ENCODE measurements at places on chromosomes 2 and 18.

DNA sequence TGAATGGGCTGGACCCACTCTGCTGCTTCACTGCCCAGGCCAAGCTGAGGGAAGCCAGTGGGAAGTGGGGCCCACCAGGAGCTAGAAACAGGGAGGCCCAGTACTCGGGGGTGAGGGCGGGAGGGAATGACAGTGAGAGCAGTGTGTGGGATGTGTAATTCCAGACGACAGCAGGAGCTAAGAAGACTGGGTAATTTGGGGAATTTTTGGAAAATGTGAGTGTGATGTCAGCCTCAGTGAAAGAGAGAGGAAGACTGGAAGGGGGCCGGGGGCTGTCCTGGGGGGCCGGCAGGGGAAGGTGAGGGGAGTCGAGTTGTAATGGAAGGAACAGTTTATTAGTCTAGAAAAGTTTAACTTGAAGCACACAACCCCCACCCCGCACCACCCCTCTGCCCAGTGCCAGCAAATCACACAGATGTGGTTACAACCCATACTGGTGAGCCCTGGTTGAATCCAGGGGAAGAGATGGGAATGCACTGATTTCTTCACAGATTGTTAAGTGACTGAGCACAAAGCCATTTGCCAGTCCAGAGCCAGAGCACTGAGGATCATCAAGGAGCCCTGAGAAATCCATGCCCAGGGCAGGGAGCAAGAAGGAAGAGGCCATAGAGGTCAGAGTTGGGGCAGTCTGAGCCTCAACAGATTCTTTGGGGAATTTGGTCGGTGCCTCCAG is 76.7 kb upstream of the PKDCC start:
- no peak for DNase-seq

DNA sequence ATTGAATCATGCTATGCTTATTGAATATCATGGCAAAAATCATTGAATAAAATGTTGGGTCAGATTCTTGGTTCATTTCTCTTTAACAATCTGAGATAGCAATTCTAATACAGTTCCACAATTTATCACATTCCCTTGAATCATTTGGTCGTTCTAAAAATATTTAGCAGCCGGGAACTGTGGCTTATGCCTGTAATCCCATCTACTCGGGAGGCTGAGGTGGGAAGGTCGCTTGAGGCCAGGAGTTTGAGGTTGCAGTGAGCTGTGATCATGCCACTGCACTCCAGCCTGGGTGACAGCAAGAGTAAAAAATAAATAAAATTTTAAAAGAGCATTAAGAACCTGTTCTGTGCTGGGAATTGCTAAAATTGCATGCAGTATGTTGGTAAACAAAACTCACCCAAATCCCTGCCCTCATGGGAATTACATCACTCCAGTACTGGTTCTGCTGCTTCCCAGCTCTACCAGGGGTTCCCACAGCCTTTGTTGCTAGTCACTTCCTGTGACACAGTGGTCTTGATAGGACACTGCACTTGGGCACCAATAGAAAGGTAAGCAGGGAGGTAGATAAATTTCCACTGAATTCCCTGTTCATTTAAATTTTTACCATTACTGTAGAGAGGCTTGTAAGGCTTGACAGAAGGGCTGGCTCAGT is 200.4 kb downstream of the CTNNA2 start:
- DNase-seq: no peak

DNA sequence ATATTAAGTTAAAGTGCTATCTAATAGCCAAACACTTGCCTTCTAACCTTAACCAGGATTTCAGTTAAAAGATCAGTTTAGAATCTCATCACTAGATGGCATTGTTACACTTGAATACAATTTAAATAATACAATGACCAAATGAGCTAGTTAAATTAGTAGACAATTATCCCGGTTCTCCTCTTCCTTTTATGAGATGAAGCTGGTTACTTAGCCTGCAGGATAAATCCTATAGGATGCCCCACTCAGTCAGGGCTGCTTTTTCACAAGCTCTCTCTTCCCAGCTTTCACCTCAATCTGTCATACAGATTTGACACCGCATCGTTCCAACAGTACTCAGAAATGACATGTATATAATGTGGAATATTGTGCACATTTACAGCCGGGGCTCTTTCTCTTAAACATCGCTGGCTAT is 678.8 kb downstream of the KCNJ3 start:
- peak; percentile 33 for DNase-seq

- DNase-seq: no peak
Measured at GRCh38 chr2:105381101-105381668, 17.7 kb downstream of the FHL2 start.

- peak; percentile 91 for DNase-seq
Measured at GRCh38 chr2:30425326-30425725, 21.7 kb upstream of the LCLAT1 start.

DNA sequence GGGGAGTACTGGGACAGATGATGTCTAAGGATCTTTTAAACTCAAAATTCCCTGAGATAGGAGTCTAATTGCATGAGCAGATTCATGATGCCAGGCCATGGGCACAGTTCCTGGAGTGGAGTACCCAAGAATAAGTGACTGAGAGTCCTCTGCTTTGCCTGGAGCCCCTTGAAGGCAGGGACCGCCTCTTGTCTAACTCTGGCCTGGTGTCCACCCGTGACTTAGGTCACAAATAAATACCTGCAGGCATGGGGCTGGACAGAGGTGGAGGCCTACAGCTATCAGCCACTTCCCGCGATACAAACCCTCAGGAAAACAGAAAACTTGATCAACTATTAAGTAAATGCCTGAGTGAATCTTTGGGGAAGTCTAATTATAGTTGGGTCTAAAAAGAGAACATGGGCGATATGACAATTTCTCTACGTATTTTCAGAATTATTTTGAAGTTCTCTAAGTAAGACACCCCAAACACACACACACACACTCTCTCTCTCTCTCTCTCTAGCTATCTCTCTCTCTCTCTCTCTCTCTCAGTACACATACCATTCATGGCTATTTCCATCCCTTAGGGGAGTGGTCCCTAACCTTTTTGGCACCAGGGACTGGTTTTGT is 1.8 kb upstream of the WIPF1 start:
- no peak for DNase-seq

DNA sequence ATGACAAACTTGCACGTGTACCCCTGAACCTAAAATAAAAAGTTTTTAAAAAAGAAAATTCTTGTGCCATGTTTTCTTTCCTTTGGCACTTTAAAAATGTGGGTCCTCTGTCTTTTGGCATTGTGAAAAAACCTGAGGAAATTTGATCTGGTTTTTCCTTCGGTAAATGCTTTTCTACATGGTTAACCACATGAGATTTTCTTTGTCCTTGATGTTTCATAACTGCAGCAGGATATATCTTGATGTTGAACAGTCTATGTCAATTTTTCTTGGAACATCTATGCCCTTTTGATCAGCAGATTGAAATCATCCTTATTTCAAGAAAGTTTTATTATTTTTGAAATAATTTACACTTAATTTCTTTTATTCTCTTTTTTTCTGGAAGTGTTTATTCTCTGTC is 109.1 kb downstream of the TMEM17 start:
- DNase-seq: no peak

- DNase-seq: no peak
Measured at GRCh38 chr18:50586710-50587109, 26.8 kb downstream of the MAPK4 start.

DNA sequence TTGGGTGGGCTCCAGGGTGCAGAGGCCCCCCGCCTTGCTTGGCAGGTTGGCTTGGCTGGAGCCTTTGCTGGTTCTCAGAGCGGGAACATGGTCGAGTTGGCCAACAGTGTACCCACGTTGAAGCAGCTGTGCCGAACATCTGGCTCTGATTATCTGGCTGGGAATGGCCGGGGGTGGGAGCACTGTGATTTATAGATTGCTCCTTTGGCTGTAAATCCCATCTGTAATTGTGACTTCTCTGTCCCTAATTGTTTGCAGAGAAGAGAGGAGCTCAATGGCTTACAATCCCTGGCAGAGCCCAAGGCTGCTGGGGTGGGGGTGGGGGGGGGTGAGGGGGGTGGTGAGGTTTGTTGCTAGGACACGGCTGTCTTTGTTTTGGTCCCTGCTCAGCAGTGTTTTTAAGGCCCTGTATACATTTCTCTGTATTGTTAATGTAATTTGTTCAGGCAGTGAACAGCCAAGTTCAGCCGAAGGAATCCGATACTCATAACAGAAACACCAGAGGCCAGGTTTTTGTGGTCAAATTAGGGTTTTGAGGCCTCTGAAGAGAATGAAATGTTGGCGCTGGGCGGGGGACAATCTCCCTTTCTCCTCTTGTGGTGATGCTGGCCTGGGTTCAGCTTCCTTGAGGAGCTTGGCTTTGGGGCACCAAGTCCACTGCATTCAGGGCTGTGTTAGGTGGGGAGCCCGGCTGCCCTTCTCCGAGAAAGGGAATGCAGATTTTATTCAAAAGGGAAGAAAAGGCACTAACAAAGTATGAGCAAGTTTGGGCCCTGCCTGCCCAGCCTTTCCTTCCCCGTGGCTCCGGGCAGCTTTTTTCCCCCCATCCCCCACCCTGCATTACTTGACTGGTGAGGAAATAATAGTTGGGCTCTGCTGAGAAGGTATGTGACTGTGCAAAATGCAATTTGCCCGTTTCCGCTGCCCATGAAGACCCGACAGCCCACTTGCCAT is 82.5 kb downstream of the TCF7L1 start:
- DNase-seq: peak; percentile 83

DNA sequence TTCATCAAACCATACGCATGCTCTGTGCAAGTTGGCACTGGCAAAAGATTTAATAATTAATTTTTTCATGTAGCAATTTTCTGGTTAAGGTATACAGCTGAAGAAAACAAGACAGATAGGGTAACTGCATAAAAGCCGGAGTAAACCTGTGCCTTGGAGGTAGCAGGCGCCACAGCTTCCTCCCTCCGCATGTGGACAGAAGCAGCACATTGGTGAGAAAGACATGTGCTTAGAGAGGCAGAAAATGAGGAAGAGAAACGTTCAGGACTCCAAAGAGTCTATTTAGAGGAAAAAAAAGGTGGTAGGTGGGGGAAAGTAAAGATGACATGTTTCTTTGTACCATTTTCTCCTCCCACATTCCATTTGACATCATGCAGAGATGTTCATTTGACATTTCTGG is 9.3 kb downstream of the ST6GAL2 start:
- no peak for DNase-seq
